ENCODE measurements at places on chromosomes 12 and 14.

DNA sequence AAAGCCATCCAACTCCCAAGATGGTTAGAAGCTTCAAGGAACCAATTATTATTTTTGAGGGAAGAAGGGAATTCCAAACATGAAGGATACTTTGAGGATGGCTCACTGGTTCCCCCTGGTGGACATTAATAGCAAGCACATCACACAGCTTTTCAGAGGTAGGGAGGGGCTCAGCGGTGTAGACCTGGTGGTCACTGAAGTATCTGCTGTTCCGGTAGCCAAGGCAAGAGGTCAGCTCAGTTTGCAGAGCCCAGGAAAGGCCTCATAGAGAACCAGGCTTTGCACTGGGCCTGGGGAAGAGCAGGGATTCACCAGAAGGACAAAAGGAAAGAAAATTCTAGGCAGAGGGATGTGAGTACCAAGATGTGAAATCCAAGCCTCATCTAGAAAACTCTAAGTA lies 118.7 kb downstream of the KSR2 start:
- peak; percentile 51 for DNase-seq

- DNase-seq = no peak
These were observed 117.5 kb upstream of the RFLNA start for GRCh38 chr12:124177276-124177950.

GRCh38 chr12:19757317-19757877 lies 318.1 kb downstream of the AEBP2 start:
- peak; percentile 56 for DNase-seq

DNA sequence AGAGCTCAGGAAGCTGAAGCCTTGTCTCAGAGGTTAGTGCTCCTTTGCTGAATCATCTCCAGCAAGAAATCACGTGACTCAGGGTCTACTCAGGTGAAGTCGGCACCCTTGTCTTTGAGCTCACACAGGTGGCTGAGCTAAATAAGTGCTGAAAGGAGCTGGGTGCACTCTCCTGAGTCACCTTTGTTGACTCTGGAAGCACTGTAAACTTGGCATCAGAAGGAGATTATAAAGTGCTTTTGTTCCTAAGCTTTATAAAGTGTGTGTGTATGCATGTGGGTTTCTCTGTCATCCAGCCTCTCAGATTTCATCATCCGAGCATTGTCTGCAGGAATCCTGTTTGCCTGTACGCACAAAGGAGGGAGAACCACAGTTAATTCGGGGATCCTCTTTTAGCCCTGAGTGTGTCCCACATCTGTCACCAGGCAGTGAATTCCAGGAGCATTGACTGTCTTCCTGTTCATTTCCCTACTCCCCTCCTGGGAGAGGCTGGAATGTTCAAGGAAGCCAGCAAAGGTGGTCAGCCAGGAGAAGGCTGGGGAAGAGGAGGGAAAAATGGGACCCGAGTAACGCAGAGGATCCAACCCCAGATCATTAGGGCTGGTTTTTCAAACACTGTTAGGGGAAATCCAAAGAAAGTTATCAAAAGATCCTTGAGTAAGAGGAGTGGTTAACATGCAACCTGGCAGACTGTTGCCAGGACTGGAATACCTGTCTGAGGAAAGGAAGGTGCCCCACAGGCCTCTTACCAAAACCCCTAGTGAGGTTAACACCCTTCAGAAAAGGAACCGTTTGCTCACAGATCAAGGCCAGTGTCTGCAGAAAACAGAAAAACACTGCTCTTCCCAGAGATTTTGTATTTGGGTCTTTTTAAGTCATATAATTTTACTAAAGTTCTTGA lies 157.5 kb upstream of the HIF1A start:
- peak; percentile 37 for DNase-seq

DNA sequence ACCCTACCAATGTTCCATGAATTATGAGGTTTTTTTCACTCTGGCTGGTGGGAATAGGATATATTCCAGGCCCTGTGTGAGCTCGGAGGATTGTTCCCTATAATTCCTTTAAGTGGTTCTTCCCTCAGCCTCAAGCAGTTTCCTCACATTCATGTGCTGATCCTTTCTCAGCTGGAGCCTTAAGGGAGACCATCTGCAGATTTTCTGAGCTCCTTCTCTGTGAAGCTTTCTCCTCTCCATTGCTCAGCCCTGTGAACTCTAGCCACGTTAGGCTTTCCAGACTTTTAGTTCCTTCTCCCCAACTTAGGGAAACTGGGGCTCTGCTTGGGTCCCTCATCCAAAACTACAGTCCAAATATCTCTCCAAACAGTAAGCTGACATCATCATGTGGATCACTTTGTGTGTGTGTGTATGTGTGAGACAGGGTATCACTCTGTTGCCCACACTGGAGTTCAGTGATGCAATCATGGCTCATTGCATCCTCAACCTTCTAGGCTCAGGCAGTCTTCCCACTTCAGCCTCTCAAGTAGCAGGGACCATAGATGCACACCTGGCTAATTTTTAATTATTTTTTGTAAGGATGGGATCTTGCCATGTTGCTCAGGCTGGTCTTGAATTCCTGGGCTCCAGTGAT lies 219.5 kb upstream of the OTX2 start:
- no peak for DNase-seq

DNA sequence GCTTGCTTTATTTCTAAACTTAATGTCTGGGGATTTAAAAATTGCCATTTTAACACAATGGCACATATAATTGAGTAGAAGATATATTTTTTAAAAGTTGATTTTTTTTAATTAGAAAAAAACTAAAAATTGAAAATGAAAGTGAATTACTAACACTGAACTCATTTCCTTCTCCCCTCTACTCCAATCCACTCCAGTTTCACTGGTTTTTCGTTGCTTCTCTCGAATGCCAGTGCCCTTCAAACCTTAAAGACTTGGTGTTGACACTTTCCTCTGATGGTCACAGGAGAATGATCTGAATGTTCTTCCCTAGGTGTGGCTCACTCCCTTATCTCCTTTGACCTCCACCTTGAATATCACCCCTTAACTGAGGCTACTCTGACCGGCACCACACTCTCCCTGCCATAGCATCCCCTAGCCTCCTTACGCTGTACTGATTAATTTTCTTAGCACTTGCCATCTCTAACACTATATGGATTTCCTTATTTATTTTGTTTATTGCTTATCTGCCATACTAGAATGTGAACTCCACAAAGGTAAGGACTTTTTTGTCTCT lies 107.1 kb downstream of the LIN7A start:
- DNase-seq = no peak

DNA sequence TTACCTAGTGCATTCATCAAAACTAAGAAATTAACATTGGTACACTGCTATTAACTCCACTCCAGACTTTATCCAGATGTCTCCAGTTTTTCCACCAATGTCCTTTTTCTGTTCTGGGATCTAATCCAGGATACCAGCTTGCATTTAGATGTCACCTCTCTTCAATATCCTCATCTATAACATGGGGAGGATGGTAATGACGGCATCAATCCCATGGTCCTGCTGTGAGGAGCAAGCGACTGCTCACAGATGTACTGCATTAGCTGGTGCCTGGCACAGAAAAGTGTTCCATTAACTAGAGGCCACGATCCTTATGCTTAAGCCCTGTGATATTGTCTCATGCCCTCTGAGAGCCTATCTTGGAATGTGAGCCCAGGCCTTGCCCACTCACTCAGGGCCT lies 53.8 kb downstream of the CALM1 start:
- no peak for DNase-seq

DNA sequence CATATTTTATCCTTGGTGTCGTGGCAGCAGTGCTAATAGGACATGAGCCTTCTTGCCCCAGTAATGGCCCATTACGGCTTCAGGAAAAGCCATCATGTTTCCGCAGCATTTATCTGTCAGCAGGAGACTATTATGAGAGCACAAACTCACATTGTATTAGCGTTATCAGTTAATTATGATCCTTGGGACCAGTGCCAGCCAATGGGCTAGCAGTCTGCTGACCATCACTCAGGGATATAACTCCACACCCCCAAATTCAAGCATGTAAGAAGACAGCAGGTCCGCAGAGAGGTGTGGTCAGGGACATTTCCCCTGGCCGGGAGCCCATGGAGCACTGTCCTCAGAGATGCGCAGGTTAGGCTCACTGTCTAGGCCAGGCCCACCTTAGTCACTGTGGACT lies 4.9 kb upstream of the ESRRB start:
- no peak for DNase-seq

DNA sequence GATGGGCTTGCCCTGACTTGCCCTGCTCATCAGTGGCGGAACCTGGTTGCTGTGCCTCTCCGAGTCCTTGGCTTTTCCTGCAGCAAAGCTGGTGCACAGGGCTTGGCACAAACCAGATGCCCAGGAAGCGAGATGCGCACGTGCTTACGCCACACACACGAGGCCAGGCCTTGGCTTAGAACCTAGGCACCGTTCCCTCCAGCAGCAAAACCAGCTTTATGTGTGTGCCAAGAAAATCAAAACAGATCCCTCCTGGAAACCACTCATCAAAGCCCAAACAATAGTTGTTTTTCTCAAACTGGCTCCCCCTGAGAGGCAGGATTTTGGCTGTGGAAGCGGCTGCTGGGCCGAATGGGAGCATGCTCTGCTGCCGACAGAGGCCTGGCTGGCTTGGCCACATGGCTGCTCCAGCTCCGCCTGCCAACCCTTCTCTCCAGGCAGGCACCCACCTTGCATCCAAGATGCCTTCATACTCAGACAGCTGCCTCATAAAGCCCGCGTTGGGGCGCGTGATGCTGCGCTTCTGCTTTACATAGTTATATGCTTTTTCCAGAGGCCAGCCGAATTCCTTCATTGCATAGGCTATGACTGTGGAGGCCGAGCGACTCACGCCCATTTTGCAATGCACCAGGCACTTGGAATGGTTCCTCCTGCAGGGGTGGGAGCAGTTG lies 58.7 kb downstream of the SSH1 start:
- no peak for DNase-seq

DNA sequence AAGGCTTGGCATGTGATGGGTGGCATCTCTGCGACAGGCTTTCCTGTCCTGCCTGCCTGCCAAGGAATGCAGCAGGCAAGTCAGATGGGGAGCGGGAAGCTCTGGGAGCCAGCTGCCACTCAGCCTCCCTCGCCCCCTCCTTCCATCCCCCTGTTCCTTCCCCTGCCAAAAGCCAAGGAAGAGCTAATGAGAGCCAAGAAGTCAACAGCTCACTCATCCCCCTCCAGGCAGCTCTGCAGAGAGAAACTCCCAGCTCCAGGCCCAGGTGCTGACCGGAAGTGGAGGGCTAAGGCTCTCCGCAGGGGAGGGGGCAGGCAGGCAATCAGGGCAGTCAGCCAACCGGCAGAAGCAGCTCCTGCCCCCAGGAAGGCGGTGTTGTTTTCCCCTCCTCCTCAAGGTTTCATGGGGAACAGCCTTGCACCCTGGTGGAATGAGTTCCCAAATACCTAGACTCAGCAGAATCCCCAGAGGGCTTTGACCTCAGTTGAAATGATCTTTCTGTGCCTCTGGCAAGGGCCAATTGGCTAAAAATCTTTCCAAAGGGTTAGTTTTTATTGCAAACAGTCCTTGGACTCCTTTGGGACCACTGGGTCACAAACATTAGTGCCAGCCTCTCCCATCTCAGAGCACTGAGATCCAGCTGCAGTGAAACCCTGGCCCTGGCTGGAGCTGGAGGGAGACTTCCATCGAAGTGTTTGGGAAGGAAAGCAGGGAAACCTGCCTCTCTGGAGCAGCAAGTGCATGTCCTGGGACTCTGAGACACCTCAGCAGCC lies 349.1 kb downstream of the DPF3 start:
- no peak for DNase-seq

GRCh38 chr12:26823390-26823789 lies 9.6 kb downstream of the ITPR2 start:
- no peak for DNase-seq

DNA sequence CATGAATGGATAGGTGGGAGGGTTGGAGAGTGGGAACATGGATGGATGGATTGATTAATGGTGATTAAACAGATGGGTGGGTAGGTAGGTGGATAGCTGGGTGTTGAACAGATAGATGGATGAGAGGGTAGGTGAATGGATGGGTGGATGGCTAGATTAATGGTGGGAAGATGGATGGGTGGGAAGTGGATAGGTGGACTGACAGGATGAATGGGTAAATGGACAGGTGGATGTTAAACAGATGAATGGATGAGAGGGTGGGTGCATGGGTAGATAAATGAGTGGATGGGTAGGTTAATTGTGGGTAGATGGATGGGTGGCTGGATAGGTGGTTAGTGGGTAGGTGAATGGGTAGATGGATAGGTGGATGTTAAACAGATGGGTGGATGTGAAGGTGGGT lies 147.0 kb upstream of the NOS1 start:
- no peak for DNase-seq

DNA sequence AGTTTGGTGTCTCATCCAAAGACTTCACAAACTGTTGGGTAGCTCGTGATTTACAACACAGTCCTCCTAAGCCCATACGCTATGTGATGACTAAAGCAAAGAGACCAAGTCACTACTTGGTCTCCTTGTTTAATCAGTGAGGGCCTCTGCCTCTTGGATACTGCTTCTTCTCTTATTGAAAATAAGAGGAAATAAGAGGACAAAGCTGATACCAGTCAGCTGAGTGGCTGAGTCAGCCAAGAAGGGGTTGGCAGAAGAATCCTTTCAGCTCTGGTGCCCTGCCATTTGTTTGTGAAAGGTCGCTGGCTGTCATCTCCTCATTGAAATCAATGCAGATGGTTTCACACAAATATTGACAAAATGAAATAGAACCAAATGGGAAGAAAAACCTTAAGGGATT lies 67.5 kb upstream of the SLC35F4 start:
- no peak for DNase-seq

DNA sequence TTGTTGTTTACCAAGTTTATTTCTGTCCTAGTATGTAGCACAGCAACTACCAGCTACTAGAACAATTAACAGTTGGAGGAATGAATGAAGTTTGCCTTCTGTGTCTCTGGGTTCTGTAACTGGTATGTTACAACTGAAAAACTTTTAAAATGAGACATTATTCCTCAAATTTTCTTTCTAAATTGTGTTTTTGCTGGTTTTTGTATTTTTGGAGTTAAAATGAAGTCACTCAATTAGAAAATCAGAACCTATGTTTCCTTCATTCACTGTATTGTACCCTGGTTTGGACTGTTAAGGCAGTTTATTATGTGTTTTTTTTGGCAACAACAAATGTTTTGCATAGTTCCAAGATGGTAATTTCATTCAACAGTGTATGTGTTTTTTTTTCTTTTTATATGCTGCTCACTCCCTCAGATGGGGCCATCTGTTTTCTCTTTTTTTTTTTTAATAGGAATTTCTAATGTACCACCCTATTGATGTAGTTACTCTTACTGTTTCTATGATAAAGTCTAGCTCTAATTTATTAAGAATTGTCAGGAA lies 30.2 kb upstream of the EVL start:
- no peak for DNase-seq

DNA sequence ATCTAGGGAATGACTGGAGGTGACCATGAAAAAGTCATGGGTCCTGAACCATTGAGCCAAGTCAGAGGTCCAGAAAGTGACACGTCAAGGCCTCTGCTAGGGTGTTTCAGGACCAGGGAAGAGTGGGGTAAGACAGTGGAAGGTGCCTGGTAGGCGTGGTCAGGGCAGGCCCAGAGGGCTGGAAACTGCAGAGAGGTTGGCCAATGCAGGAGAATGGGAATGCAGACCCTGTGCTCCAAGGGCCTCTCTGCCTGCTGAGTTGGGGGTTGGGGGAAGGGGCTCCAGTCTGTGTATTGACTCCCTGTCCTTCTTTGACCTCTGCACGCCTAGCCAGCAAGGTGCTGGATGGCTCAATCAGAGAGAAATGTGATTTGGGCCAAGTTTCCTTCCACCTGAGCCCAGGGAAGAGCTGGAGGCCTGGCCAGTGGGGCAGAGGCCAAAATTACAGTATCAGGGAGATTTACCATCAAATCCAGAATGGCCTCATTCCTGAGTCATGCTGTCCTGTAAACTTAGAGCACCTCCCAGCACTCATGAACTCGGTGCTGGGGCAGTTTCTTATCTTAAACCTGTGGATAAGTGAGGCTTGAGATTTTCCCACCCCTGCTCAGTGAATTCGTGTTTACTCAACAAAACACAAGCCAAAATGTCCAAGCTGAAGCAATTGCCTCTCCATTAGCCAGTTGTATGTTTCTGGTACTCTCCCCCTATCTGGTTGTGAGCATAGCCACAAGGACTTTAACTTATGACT lies 24.4 kb downstream of the IRF2BPL start:
- DNase-seq = no peak
